ENCODE measurements at places on chromosomes 5 and 9. TPM values are rescaled to one million over a fixed set of nuclear protein-coding genes. Genes with fewer than 3 reads are reported as not detected.

DNA sequence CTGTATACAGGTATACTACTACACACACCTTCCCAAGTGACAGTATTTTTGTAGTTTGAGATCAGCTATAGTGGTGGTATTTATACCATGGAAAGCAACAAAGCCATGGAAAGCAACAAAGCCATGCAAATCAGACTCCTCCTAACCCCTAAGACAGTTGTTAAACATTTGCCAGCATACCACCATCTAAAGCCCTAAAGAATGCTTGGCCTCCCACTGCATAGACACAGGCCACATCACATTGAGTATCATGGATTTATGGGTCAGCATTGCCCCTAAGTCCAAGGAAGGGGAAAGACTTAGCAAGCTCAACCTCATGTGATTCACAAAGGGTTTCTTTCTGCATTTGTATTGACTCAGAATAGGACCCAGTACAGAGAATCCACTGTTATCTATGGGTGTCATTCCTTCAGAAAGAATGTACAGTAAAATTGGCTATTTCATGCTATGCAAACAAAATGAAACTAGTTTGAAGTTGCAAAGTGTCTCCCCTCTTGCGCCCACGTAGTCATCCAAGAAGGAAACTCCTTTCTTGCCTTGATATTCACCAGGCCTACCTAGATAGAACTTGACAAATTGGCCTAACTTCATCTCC lies 70.4 kb upstream of the IQGAP2 start:
- H3K27ac ChIP-seq, result peak overlapping the region; percentile 45
- no peaks in the 10 kb centered on the region for H3K27me3 ChIP-seq
- H3K4me1 ChIP-seq, result peaks cover 65% of the 10 kb centered on the region
- H3K4me3 ChIP-seq, result no peak overlapping the region
- DNase-seq, result no peak

Gene CDKN2A
- 5.4 TPM for total RNA-seq

DNA sequence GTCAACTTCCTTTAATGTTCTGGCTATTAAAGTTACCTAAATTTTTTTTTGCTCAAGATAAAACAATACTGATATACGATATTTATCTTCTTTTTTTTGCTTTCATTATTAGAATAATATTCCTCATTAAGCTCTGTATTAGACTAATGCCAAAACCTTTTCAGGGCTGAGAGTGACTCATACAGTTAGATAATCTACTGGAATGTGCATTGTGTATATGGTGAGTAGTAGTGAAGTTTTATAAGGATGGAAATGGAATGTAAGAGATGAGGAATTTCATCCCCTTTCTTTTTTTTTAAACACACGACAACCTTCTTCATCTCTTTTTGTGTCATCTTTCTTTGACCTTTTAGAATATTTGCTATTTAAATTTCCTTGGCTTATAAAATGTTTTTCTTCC lies 268.6 kb downstream of the ISL1 start:
- no peak overlapping the region for H3K27ac ChIP-seq
- no peaks in the 10 kb centered on the region for H3K36me3 ChIP-seq
- DNase-seq, result no peak
- no peak overlapping the region for H3K4me3 ChIP-seq
- H3K4me1 ChIP-seq, result no peaks in the 10 kb centered on the region

DNA sequence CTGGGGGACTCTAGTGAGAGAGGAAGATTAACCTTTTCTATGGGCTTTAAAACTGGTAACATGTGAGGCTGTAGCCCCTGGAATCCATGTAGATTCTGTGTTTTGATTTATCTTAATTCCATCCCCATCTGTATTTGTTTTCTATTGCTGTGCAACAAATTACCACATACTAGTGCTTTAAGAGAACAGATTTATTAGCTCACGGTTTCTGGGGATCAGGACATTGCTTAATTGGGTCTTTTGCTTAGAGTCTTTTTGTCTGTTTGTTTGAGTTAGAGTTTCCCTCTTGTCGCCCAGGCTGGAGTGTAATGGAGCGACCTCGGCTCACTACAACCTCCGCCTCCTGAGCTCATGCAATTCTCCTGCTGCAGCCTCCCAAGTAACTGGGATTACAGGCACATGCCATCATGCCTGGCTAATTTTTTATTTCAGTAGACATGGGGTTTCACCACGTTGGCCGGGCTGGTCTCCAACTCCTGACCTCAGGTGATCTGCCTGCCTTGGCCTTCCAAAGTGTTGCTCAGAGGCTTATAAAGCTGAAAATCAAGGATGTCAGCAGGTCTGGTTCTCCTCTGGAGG lies 29.9 kb upstream of the GNA14 start:
- no peaks in the 10 kb centered on the region for H3K4me1 ChIP-seq
- H3K36me3 ChIP-seq, result no peaks in the 10 kb centered on the region
- H3K27ac ChIP-seq, result no peak overlapping the region
- H3K27me3 ChIP-seq, result peaks cover 4% of the 10 kb centered on the region

DNA sequence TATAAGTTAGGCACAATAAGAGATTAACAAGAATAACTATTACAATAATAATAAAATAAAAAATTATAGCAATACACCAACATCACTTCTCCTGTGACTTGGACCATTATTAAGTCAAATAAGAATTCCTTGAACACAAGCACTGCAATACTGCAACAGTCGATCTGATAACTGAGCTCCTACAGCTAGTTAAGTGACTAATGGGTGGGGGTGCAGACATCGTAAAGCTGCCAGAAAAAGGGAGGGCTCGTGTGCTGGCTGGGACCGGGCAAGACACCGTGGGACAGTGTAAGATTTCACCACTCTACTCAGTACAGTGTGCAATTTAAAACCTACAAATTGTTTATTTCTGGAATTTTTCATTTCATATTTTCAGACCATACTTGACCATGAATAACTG lies 78.8 kb downstream of the SNX24 start:
- no peaks in the 10 kb centered on the region for H3K4me1 ChIP-seq
- H3K4me3 ChIP-seq, result no peak overlapping the region
- DNase-seq, result no peak
- H3K27me3 ChIP-seq, result no peaks in the 10 kb centered on the region
- H3K36me3 ChIP-seq, result no peaks in the 10 kb centered on the region
- no peak overlapping the region for H3K27ac ChIP-seq

DNA sequence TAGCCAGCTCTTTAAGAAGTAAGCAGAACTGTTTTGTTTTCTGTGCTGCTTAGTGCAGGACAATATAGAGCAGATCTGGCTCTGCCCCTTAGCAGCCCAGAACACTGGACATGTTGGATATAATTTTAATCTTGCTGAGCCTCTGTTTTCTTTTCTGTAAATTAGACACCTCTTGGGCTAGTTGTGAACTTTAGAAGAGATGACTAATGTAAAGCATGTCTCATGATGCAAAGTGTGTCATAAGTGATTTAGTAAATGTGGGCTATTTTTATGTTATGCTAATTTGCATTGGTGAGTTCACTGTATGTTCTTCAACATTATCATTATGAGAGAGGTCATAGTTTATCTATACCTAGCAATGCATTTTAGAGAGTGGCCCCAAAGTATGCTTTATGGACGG lies 156.1 kb upstream of the ADAMTSL1 start:
- H3K27me3 ChIP-seq, result no peaks in the 10 kb centered on the region
- H3K4me3 ChIP-seq, result no peak overlapping the region
- no peak overlapping the region for H3K27ac ChIP-seq
- H3K4me1 ChIP-seq, result no peaks in the 10 kb centered on the region

Gene FSTL4
- total RNA-seq, result not detected

Gene TPM2
- 4.5 TPM for total RNA-seq

Gene NKD2
- 3.2 TPM for total RNA-seq

Gene SPEF2
- total RNA-seq, result 4.6 TPM

Gene QRFP
- total RNA-seq, result not detected

- H3K4me1 ChIP-seq, result peaks cover 6% of the 10 kb centered on the region
- no peak overlapping the region for H3K4me3 ChIP-seq
- H3K36me3 ChIP-seq, result no peaks in the 10 kb centered on the region
- no peak overlapping the region for H3K27ac ChIP-seq
- DNase-seq, result no peak
These were observed 292.0 kb upstream of the SMC2 start for GRCh38 chr9:103802068-103802467.

GRCh38 chr5:116621599-116621998 lies 47.0 kb upstream of the SEMA6A start:
- no peaks in the 10 kb centered on the region for H3K4me1 ChIP-seq
- DNase-seq, result no peak
- H3K27me3 ChIP-seq, result peaks cover 5% of the 10 kb centered on the region
- no peaks in the 10 kb centered on the region for H3K36me3 ChIP-seq
- H3K4me3 ChIP-seq, result no peak overlapping the region

DNA sequence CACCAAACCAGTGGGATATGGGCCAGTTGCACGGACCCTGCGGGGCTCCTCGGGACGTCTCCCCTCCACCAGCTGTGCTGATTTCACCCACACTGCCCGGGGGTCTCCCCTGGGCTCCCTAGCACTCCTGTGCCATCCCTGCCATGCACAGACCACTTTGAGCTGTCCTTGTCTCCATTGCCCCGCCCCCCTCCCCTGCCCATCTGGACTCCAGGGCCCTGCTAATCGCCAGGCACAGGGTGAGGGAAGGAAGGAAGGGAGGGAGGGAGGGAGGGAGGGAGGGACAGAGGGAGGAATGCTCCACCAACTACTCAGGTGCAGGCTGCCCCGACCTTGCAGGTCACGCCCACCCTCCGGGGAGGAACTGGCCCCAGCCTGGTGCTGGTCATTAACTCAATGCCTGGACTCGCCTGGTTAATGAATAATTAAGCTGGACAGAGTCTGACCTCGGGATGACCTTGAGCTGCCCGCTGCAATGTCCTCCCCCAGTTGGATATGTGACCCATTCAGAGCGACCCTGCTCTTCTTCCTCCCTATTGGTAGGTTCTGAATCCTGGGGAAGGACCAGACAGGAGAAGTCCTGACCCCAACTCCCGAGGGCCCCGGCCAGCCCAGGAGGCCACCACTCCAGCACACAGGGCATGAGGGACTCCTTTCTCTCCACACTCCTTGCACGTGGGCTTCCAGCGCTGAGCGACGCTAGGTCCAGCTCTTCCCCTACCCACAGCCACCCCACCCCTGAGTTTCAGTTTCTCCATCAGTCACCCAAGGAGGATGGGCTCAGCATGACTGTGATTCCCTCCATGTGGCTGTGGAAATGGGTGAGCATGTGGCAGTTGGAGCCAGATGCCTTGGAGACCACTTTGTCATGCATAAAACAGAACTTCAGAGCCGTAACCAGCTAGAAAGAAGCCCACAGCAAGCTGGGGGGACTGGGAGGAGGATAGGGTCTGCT lies 62.1 kb downstream of the C9orf50 start:
- no peaks in the 10 kb centered on the region for H3K27me3 ChIP-seq
- no peak overlapping the region for H3K27ac ChIP-seq
- H3K36me3 ChIP-seq, result no peaks in the 10 kb centered on the region
- no peak overlapping the region for H3K4me3 ChIP-seq
- no peaks in the 10 kb centered on the region for H3K4me1 ChIP-seq
- DNase-seq, result no peak

Gene NUTM2F
- not detected for total RNA-seq

Gene SLC1A1
- total RNA-seq, result 0.05 TPM

Gene LRRC19
- not detected for total RNA-seq

Gene IFNK
- not detected for total RNA-seq

GRCh38 chr9:38003946-38004808 lies 64.8 kb downstream of the SHB start:
- H3K27me3 ChIP-seq, result no peaks in the 10 kb centered on the region
- H3K27ac ChIP-seq, result no peak overlapping the region
- DNase-seq, result no peak
- no peak overlapping the region for H3K4me3 ChIP-seq
- H3K4me1 ChIP-seq, result peaks cover 34% of the 10 kb centered on the region

- no peak overlapping the region for H3K27ac ChIP-seq
- no peak overlapping the region for H3K4me3 ChIP-seq
- no peak for DNase-seq
- no peaks in the 10 kb centered on the region for H3K36me3 ChIP-seq
These were observed 75.9 kb upstream of the MINAR2 start for GRCh38 chr5:129672006-129672405.

- DNase-seq, result no peak
- no peaks in the 10 kb centered on the region for H3K36me3 ChIP-seq
- no peak overlapping the region for H3K4me3 ChIP-seq
- H3K4me1 ChIP-seq, result no peaks in the 10 kb centered on the region
These were observed 37.9 kb downstream of the HK3 start for GRCh38 chr5:176861276-176861675.

DNA sequence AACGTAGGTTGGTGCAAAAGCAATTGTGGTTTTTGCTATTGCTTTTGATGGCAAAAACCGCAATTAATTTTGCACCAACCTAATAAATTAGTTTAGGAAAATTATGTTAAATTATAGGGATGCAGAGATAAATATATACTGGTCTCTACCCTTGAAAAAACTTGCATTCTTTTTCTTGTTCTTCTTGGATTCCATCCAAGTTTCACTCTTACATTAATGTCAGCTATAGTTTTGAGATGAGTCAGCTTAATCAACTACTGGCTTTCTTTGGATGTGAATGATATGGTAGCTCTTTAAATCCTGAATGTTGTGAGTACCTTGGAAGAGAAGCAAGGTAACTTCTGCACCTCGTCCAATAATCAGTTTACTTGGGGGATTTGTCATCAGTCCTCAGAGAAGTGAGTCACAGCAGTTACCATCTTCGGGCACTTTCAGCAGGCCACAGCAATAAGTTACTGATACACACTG lies 549.0 kb upstream of the ZNF608 start:
- no peaks in the 10 kb centered on the region for H3K27me3 ChIP-seq
- no peak overlapping the region for H3K27ac ChIP-seq
- no peak for DNase-seq
- H3K4me3 ChIP-seq, result no peak overlapping the region
- no peaks in the 10 kb centered on the region for H3K4me1 ChIP-seq
- no peaks in the 10 kb centered on the region for H3K36me3 ChIP-seq

Gene TAF1L
- total RNA-seq, result 0.03 TPM

GRCh38 chr9:115531410-115532125 lies 413.6 kb upstream of the TNC start:
- H3K27ac ChIP-seq, result no peak overlapping the region
- peaks cover 8% of the 10 kb centered on the region for H3K27me3 ChIP-seq
- no peak overlapping the region for H3K4me3 ChIP-seq
- no peak for DNase-seq
- no peaks in the 10 kb centered on the region for H3K36me3 ChIP-seq

Gene KCNT1
- total RNA-seq, result not detected

GRCh38 chr5:36701085-36701698 lies 94.8 kb downstream of the SLC1A3 start:
- H3K27ac ChIP-seq, result no peak overlapping the region
- no peaks in the 10 kb centered on the region for H3K4me1 ChIP-seq
- no peak for DNase-seq
- H3K27me3 ChIP-seq, result peaks cover 3% of the 10 kb centered on the region
- H3K4me3 ChIP-seq, result no peak overlapping the region
- H3K36me3 ChIP-seq, result peaks cover 3% of the 10 kb centered on the region

DNA sequence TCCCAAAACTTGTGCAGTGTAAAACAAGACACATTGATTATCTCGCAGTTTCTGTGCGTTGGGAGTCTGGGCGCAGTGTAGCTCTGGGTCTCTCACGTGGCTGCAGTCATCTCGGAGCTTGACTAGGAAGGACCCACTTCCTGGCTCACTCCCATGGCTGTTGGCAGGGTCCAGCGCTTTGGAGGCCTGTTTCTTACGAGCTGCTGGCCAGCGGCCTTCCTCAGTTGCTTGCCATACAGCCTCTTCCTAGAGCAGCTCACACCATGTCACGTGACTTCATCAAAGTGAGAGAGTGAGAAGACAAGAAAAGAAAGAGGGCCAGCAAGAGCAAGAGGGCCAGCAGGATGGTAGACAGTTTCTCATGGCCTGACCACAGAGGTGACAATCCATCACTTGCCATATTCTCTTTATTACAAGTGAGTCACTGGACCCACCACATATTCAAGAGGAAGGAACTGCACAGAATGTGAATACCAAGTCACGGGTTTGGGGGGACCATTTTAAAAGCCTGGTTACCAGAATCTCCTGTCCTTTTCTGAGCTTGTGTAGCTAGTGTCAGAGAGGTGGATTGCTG lies 36.2 kb downstream of the MCCC2 start:
- H3K27me3 ChIP-seq, result no peaks in the 10 kb centered on the region
- DNase-seq, result no peak
- H3K36me3 ChIP-seq, result peaks cover 29% of the 10 kb centered on the region
- no peak overlapping the region for H3K27ac ChIP-seq
